ENCODE measurements at places on chromosomes 13 and 19. TPM values are rescaled to one million over a fixed set of nuclear protein-coding genes. Genes with fewer than 3 reads are reported as not detected.

Gene CCDC97
- total RNA-seq, result 48.0 TPM

Gene RB1
- total RNA-seq, result 38.8 TPM

Gene OLFM2
- 11.2 TPM for total RNA-seq

Gene IL12RB1
- not detected for total RNA-seq

Gene LYPD5
- 6.4 TPM for total RNA-seq

Gene FUT3
- total RNA-seq, result 15.6 TPM

Gene CD209
- not detected for total RNA-seq

Gene HIPK4
- 0.14 TPM for total RNA-seq

Gene LILRB1
- not detected for total RNA-seq

Gene RXFP2
- total RNA-seq, result not detected

Gene OXGR1
- 0.40 TPM for total RNA-seq

Gene CLEC11A
- total RNA-seq, result 2.4 TPM

Gene ELAVL1
- total RNA-seq, result 84.9 TPM

Gene FPR3
- not detected for total RNA-seq

Gene NXNL1
- total RNA-seq, result not detected

Gene SIGLEC9
- total RNA-seq, result not detected

Gene NPHS1
- not detected for total RNA-seq

Gene ATP4A
- total RNA-seq, result not detected

Gene DCUN1D2
- total RNA-seq, result 7.9 TPM

Measured in Calu3 (cell line).